Left kidney (tissue), 8 donors: ENCODE measurements at places on chromosomes 11 and 22. TPM values are rescaled to one million over a fixed set of nuclear protein-coding genes. Genes with fewer than 3 reads are reported as not detected.

The DGCR6 gene
- polyA plus RNA-seq = 6.6 TPM

The TNRC6B gene
- polyA plus RNA-seq = 19.3 TPM

The OR52A1 gene
- polyA plus RNA-seq = 0.02 TPM

DNA sequence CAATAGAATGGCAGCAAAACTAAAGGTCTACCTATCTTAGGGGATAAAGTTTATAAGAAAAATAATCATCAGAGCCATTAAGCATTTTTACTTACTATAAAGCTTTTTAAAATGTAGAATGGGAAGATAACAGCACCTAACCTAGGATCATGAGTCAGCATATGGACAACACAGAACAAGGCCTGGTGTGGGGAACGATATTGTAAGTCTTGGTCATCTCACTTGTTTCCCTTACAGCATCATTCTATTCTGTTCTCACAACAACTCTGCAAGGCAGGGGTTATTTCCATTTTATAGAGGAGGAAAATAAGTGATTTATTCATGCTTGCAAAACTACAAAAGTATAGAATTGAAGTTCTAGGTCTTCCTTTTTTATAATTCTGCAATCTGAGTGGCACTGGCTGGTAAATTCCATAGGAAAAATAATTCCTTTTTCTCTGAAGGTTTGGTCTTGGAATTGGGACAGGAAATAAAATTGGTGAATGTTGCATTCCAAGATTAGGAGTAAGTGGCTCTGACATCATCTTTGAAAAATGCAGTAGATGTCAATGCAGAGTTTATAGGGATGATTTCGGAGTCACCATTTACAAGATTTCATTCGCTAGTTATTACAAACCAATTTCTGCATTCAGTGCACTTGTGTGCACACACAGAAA lies 423.0 kb downstream of the DYNC2H1 start:
- DNase-seq = no peak

- DNase-seq = no peak
These were observed 541 bp downstream of the MICAL2 start for GRCh38 chr11:12110714-12111548.

- no peak for DNase-seq
These were observed 86.6 kb upstream of the ARHGAP32 start for GRCh38 chr11:129278586-129279319.
